ENCODE measurements at places on chromosomes 3 and 15.

DNA sequence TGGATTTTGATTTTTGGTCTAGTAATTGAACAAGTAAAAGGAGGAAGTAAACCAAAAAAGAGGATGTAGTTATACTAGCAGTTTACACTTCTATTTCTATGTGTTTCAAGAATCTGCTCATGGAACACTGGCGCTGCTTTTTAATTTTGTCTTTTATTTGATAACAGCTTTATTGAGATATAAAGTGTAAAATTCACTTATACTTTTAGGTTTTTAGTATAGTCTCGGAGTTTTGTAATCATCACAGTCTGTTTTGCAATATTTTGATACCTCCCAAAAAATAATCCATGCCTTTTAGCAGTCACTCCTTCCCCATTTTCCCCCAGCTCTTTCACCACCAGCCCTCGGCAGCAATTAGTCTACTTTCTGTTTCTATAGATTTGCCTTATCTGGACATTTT lies 18.0 kb downstream of the UBE2E2 start:
- no peak for DNase-seq

DNA sequence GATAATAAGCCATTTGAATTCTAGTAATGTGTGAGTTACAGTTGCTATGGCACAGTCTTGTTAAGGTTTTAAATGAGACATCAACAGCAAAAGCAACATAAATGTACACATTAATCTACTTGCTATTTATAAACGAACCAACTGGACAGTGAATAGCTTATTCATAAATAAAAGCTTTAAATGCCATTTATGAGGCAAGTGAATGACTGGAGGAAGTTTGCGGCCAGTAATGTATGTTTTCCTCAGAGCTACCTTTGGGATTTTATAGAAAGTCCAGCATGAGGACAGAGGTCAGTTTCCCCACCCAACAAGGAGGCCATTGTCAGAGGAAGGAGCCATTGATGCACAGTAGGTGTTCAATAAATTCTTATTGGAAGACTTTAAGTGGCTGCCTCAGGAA lies 48.0 kb upstream of the PXYLP1 start:
- DNase-seq, result no peak

GRCh38 chr3:126270145-126270811 lies 86.9 kb downstream of the KLF15 start:
- peak; percentile 40 for DNase-seq

DNA sequence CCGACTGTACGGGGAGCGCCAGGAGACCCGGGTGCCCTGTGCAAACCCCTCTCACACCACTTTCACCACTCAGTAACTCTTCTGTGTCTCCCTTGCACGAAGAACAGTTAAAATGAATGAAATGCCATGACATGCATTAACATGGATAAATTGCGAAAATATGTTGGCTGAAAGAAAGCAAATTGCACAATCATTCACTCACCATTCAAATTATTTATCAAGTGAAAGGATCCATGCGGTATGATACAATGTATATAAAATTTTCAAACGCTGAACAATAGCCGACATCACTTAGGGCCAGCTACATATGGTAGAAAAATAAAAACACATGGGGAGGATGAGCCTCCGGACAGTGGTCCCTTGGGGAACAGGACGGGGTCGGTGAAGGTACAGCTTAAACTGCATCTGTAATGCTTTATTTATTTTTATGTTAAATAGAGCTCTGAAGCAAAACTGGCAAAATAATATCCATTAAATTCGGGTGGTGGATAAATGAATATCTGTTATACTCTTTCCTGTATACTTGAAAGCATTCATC lies 45.9 kb downstream of the SLC12A8 start:
- DNase-seq, result peak; percentile 31

DNA sequence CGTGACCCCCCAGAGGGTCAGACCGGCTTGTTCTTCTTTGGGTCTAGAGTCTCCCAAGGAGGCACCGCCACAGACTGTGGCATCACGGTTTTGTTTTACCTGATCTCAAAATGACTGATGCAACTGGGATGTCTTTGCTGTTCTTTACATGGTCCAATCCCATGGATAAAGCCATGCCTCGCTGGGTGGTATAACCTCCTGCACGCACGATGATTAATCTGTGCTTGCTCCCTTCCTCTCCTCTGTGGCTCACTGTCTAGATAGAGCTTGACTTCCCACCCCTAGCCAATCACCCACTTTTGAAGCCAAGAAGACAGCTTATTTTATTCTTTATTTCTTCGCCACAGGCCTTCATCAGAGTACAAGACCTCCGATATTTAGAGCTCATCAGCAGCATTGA lies 36.6 kb upstream of the RHO start:
- peak; percentile 86 for DNase-seq

GRCh38 chr15:90599644-90600043 lies 69.9 kb downstream of the CRTC3 start:
- no peak for DNase-seq

DNA sequence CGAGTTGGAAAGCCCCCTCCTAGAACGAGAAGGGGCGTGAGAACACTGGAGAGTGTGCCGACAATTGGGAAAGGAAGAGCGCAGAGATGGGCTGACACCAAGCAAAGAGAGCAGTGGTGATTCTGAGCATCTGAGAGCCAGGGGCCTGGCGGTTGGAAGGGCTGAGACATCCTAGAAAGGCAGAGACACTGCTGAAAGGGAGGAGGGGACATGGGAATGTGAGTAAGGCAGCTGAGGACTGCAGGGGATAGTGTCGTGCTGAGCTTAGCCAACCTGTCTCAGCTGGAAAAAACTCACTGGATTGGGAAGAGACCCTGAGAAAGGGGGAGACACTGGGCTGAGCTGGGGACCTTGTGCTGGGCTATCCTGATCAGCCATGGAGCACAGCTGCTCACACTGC lies 58.1 kb upstream of the SLC6A6 start:
- no peak for DNase-seq

GRCh38 chr3:100103558-100104441 lies 10.5 kb downstream of the FILIP1L start:
- DNase-seq, result peak; percentile 94

DNA sequence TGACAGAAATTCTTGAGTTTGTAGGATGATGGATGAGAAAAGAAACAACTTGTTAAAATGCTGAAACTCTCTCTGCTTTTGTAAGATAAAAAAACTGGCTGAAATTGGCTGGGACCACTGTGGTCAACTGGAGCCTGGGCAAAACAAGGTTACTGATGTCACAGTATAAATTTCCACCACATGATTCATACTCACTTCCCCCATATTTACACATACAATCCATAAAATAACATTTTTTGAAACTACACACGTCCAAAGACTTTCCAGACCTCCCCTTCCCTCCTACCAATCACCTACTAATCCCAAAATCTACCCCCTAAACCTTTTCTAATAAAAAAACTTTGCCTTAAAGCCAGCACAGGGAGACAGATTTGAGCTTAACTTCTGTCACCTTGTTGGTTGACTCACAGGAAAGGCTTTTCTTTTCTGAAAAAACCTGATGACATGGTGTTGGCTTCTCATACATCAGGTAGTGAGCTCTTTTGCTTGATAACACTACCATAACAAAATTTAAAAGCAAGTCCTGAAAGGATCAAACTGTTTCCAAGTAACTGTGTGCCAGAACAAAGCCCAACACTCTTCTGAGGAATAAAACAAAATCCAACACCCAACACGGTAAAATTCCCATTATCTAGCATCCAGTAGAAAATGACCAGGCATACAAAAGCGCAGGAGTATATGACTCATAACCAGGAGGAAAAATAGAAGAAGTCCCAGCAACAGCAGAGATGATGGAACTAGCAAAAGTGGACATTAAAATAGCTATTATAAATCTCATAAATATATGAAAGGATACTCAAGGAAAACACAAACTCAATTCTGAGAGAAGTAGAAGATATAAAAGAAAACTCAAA lies 87.3 kb upstream of the SNRK start:
- DNase-seq, result peak; percentile 63

- DNase-seq, result no peak
Measured at GRCh38 chr3:39449796-39450195, 17.7 kb upstream of the MOBP start.

DNA sequence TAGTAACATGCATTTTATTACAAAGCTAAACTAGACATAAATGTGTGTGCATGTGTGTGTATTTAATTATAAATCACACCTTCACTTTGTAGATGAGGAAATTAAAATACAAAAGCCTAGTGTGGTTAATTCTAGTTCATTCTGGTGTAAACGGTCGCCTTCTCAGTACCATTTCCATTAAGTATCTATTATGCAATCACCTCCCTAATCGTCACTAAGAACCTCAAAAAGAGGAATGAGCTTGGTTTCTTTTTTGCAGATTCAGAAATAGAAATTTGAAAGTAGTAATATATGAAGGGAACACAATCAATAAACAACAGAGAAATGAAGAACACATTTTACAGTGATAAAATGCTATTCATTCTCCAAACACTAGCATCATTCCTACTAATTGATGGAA lies 233.2 kb downstream of the ZBBX start:
- no peak for DNase-seq

DNA sequence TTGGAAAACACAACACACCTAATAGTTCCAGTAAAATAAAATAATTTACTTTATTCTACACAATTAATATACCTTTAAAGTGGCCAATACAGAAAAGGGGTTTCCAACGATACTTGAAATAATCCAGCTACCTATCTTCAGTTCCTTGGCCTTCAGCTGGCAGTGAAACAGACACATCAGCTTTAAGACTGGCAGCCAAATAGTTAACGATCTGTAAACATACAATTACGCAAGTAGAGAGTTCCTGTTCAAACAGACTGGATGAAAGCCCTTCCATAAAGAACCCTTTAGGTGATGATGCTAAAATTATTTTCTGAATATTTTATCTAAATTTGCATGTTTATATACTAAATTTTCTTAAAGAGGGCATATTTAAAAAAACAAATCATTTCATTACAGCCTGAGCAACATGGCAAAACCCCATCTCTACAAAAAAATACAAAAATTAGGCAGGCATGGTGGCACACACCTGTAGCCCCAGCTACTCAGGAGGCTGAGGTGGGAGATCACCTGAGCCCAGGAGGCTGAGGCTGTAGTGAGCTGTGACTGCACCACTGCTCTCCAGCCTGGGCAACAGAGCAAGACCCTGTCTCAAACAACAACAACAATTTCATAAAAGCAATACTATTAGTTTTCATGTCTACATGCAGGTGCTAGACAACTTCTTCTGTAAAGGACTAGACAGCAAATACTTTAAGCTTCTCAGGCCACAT lies 12.9 kb downstream of the DYNC1LI1 start:
- no peak for DNase-seq
